Retina (tissue), 1 donor: ENCODE measurements at places on chromosomes 11 and 22.

DNA sequence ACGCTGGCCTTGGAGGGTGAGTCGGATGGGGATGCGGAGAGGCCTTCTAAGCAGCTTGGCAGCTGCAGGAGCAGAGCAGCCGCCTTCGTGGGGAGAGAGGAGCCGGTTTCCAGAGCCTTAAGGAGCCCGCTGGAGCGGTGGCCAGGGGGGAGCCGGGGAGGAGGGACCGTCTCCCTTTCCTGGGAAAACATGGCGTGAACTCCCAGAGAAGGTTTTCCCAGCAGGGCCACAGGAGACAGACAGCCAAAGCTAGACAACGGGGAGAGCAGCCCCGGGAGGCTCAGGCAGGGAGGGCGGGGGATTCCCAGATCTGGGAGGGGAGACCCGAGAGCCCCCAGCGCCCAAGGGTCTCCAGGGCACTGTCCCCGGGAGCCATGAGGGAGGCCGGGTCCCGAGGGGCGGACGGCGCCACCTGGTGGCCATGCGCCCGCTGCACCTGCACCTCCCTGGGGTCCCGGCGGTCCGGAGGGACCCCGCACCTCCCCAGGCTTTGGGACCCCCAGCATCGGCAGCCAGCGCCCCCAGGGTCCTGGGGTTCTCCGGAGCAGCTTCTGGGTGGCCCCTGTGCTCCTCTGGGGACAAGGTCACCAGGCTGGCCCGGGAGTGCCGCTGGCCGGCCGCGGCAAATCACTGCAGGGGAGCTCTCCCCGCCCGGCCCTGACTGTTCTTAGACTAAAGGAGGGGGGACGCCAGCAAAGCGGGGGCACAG, 2.4 kb upstream of the SYT8 start:
- peak; percentile 87 for DNase-seq

DNA sequence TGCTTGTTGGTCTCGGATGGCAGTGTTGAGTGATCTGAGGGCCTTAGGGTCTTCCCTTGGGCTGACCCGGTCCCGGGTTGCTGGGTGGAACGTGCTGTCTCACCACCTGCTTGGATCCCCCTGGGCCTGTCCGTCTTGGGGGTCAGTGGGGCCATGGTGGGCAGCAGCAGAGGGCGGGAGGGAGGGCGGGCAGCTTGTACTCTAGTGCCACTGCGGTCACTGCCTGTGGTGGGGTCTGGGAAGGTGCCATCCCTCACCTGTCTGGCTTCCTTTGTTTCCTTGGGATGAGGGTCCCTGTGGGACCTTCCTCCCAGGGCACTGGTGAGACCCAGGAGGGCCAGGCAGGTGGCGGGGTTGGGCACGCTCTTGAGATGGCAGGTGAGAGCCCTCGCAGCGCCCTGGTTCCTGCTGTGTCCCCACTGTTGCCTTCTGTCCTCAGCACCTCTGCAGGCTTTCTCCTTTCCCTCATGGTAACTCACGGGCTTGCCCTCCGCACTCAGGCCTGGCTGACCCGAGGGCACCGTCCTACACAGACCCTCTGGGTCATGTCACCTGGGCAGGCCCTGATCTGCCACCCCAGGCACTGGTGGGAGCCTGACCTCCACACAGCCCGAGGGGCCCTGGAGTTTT, 34.2 kb downstream of the TBC1D22A start:
- no peak for DNase-seq

GRCh38 chr11:61958590-61958989, 8.4 kb downstream of the BEST1 start:
- DNase-seq = no peak

DNA sequence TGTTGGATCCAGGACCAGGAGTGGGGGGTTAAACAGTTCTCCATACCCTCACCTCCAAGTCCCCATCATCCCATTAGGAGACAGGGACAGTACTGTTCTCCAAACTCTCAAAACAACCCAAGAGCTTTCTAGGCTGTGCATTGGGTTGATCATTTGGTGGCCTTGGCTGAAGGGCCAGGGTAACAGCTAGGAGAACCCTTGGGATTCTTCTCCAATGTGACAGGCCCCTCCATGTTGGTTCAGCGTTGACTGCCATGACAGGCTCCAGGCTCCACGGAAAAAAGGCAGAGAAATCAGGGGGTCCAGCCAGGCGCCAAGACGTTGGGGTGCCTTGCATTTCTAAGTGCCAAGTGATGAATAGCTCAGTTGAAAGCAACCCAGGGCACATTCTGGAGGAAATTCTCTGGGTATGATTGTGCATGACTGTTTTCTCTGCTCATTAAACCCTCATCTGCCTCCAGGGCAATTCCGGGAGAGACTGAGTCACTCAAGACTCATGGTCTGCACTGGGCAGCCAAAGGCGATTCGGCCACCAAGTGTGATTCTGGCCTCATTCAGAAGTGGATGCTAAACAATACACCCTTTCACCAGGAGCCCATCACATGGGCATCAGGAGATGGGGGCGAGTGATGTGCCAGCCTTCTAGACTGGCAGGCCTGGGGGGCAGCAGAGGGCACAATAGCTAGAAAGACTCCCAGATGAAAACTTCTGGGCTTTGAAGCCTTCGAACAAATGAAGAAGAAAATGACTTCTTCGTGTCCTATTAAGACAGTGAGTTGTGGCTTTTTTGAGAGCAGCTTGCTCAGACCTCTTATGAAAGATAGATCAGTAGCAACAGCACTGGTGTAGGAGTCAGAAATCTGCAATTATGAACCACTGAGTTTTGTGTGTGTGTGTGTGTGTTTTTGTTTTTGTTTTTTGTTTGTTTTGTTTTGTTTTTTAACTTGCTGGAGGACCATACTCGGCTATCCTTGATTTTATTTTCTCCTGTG, 27.7 kb downstream of the CD44 start:
- DNase-seq = no peak

GRCh38 chr11:61940466-61940865, 9.7 kb upstream of the BEST1 start:
- DNase-seq = no peak

- DNase-seq = no peak
Observed at GRCh38 chr11:12915093-12915492, 94.0 kb upstream of the RASSF10 start.

GRCh38 chr11:64444838-64445441, 86.0 kb downstream of the RPS6KA4 start:
- no peak for DNase-seq

GRCh38 chr11:22521226-22521625, 104.4 kb downstream of the FANCF start:
- DNase-seq = no peak

GRCh38 chr11:72655896-72656464, 18.2 kb downstream of the PDE2A start:
- no peak for DNase-seq

- no peak for DNase-seq
Observed at GRCh38 chr11:1830004-1830321, 4.8 kb upstream of the SYT8 start.

DNA sequence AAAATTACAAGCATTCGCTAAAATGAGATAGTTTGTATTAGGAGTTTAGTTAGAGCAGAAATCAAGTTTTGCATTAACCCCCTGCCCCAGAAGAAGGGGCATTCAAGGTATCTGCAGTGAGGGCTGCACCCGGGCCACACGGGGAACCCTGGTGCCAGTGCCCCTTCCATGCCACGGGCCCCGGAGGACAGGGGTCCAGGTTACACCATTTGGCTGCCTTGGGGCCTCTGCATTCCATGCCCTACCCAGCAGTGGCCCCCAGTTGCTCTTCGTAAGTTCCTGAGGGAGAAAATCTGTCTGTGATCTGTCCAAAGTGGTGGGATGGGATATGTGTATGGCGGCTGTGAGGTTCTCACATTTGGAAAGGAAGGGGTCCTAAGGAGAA, 16.8 kb upstream of the PANX2 start:
- no peak for DNase-seq

DNA sequence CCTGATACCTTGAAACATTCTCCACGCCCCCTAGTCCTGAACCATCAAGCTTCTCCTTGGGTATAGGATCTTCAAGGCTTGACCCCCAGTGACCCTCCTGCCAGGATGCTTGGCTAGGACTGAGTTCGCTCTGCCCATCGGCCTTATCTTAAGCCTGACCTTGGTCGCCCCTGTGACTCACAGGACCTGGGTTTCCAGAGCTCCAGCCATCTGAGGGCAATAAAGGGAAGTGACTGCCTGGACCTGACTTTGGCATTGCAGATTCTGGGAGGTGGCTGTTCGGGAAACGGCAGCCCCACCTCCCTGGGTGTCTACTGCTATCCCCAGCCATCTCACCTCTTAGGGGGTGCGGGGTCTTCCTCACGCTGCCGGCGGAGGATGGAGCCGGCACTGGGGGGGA, 15.4 kb downstream of the CARD10 start:
- no peak for DNase-seq

DNA sequence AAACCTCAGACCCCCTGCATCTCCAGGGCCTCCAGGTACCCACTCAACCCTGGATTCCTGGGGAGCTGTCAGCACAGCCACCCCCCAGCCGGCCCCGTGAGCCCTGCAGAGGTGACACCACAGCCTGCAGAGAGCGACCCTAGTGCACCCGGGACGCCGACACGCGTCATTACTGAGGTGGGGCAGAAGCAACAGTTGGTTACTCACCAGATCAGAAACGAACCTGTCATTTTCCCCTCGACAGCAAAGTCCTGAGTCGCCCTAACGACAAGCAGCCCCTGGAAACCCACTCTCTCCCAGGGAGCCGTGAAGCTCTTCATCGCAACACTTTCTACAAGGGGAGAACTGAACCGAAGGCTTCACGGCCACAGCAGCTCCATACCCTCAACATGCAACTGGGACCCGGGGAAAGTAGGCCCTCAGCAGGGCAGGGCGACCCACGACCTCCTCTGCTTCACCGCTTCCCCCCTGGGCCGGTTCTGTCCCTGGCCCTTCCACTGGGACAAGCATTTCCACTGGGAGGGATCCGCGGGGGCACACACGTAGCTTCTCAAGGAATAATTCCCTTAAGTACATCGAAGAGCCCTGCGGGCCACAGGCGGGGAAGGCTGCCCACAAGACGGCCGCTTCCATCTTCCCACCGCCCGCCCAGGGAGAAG, 1.6 kb downstream of the BRD1 start:
- DNase-seq = no peak

DNA sequence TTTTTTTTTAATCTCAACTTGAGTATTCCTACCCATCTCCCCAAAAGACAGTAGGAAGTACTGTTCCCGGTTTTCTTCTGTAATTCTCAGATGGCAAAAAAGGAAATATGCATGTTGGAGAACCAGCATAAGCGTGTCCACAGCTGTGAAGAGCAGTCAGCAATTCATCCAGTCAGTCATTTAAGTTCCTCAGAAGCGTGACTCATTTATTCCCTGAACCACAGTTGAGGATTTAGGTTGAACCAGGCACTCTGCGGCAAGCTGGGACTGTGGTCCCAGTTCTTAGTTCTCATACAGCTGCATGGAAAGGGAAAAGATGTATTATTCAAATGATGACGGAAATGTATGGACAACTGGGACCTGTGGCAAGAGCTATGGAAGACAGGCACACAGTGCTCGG, 61.0 kb upstream of the MYO18B start:
- DNase-seq = no peak

- DNase-seq = no peak
Observed at GRCh38 chr11:119205080-119205479, 1.1 kb upstream of the CBL start.

- DNase-seq = no peak
Observed at GRCh38 chr22:48902983-48903650, 924.6 kb downstream of the BRD1 start.

GRCh38 chr22:31173386-31174145, 13.6 kb downstream of the RNF185 start:
- DNase-seq = no peak

DNA sequence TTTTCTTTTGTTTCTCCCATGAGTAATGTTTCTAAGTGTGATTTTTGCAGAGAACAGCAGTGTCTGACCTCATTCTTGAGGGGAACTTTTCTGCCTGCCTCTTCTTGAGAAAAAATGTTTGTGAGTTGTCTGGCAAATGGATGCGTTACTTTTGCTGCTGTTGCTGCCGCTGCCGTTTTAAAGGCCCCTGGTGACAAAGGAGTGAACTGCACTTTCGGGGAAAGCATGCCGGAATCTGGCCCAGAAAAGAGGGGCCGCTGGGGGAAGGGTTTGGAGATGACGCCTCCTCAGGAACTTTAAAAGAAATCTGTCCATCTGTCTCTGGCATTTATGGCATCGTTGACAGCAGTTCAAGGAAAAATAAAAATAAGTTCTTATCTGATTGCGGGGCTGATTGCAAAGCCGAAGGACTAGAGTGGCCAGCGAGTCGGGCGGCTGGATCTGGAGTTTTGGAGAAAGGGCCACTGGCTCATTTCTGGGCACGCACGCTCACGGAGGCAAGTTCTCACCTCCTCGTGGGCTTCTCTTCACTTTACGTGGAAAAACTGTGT, 16.5 kb downstream of the ZBTB16 start:
- peak; percentile 75 for DNase-seq

DNA sequence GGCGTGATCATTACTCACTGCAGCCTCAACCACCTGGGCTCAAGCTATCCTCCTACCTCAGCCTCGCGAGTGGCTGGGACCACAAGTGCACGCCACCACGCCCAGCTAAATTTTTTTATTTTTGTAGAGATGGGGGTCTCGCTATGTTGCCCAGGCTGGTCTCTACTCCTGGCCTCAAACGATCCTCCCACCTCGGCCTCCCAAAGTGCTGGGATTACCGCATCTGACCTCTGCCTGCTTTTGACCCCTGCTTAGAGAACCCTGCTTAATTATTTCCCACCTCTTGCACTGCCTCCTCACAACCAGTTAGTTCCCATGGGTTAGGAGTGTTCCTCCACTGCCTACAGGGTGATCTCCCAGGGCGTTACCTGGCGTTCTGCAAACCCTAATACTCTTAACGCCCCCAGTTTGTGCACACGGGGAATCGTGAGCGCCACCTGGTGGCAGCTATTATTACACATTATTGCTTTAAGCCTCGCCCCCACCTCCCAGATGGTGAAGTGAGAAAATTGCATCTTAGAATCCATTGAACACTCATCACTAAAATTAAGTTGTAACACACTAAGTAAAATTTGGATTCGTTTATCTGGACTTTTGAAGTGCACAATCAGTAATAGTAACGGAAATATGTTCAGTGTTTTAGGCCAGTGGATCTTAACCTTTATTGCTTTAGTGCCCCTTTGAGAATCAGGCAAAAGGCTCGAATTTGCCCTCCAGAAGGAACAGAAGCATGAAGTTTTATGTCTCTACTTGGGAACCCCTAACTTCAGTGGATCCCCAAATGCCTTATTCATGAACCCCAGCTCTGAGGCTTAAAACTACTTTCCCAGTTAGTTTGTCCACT, 61.4 kb upstream of the ASPHD2 start:
- DNase-seq = peak; percentile 69

GRCh38 chr11:117688255-117688797, 108.7 kb downstream of the DSCAML1 start:
- no peak for DNase-seq

GRCh38 chr11:43790444-43790794, 90.2 kb upstream of the ALKBH3 start:
- no peak for DNase-seq

GRCh38 chr11:111975076-111975806, 38.1 kb downstream of the DIXDC1 start:
- DNase-seq = no peak

DNA sequence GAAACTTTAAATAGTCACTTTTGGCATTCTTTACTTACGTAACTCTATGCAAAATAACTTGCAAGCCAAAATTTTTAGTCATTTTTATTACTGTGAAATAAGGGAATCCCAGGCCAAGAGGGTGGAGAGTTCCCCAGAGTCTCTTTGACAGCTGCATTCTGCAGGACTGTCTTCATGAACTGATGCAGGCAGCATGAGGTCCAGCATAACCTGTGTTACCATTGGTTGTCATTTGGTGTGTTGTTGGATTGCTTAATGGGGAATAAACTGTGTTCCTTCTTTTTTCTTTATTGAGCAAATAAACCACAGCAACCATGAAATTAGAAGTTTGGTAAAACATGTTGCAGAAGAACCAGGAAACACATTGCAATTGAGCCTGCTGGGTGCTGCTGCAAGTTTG, 24.6 kb downstream of the MMP27 start:
- no peak for DNase-seq
